ENCODE measurements at places on chromosomes 16 and 17.

DNA sequence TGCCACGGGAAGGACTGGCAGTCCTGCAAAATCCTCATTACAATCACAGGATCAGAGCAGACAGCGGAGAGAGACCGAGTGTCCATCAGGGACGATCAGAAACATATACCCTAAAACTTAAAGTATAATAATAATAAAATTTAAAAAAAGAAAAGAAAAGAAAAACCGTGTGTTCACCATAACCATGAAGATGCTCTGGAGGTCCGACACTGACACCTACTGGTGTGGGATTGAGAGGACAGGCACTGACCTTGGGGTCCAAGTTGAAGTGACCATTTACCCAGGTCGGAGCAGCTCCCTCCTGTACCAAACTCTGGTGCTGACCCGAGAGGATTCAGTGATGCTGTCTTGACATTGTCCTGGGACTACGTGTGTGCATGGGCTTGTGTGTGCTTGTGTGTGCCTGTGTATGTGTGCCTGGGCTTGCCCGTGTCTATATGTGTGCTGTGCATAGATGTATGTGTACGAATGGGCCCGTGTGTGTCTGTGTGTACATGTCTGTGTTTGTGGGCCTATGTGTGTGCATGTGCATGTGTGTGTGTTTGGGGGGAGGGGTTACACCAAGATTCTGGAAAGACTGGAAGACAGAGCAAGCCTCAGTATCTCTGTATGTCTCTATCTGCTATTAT is 10.0 kb upstream of the CD300LD start:
- DNase-seq: no peak

DNA sequence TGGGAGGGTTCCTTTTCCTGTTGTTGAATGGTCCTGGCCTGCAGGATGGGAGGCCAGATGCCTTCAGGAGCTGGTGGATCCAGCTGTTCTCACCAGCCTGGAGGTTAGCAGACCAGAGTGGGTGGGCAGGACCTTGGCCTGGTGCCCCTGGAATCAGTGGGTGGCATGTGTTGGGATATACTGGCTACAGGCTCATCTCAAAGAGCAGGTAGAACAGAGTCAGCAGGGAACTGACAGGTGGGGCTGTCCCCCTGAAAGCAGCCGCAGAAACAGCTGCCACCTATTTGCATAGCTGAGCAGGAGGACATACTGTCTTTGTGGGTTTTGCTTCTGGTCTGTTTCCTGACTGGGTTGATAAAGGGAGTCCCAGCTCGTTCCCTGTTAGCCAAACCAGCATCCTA is 144.1 kb downstream of the RAB11FIP4 start:
- no peak for DNase-seq

DNA sequence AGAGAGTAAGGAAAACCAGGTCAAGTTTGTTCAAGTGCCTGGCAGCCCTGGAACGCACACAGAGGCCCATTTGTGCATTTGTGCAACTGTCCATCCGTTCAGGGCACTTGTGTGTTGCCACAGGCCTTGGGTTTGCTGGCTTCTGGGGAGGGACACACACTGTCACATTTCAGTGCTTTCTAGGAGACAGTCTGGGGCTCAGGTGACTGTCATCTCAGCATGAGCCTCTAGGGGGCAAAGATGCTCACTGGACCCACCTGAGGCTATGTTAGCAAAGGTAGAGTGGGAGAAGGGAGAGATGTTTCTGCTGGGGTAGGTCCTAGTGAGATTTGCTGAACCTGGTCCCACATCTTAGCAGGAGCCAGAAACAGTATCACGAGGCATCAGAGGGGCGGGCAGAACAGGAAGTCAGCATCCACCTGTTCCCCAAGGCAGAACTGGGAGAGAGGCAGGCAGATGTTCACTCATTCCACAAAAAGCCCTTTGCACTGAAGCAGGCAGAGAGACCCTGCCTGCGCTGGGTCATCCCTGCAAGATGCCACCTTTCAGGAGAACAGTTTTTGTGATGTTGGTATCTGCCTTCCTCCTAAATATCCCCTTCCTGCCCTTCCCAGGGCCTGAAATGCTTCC is 48.5 kb downstream of the RAI1 start:
- DNase-seq: no peak

- no peak for DNase-seq
These were observed 24.6 kb upstream of the TNRC6C start for GRCh38 chr17:77933777-77934398.

DNA sequence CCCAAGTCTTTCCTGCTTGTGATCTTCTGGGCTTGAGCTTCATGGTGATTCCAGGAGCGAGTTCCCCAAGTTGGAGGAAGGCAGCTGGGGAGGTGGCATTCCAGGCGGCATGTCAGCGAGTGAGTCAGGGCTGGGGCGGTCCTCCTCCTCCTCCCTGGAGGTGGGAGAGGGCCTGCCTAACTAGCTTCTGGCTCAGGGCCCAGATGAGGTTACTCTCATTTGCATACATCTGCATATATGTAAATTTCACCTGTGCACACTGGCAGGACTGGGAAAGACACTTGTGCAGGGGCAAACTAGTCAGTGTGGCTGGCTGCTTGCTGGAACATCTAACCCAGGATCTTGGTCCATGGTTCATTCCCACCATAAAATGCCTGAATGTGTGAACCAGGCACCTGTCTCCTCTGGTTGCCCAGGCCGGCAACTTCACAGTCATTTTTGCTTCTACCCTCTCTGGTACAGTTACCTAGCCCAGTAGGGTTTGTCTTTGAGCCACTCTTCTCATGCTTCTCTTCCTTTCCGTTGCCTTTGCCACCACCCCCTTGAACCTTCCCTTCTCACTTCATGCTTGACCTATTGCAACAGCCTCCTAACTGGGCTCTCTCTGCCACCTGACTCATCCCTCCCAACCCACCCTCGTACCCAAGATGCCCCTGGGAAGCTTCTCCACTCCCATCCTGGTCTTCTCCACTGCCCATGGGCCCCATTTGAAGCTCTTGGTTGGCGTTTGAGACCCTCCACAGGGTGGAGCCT is 9.6 kb upstream of the DLX4 start:
- DNase-seq: no peak

DNA sequence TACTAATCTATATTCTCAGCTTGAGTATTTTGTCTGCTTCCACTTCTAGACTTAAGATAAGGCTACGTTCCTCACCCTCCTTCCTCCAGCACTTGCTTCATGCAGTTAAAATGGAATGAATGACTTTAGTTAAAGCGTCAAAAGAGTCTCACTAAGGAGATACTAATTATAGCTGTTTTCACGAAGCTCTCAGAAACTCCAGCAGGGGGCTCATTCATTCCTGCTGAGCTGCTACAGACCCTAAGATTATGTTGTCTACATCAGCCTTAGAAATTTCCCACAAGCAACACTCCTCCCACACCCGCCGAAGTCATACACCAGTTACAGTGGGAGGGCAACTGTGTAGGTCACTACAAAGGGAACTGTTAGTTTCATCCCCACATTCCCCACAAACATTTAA is 57.0 kb upstream of the KIFC3 start:
- no peak for DNase-seq

DNA sequence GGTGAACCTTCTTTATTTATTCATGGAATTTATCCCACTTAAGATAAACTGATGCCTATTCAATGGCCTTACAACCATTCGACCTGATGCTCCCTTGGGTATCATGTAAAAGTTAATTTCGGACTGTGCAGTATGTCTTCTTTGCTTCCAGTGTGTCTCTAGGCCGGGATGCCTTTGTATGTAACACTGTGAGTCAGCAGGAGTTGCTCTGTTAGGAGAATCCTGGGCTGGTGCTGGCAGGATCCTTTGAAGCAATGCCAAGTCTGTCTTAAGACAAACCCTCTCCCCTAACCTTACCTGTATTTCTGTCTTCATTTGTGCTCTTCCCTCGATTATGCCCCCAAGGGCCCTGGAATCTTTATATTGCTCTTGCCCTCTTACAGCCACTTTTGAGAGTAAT is 37.9 kb upstream of the ABCA8 start:
- peak; percentile 37 for DNase-seq

DNA sequence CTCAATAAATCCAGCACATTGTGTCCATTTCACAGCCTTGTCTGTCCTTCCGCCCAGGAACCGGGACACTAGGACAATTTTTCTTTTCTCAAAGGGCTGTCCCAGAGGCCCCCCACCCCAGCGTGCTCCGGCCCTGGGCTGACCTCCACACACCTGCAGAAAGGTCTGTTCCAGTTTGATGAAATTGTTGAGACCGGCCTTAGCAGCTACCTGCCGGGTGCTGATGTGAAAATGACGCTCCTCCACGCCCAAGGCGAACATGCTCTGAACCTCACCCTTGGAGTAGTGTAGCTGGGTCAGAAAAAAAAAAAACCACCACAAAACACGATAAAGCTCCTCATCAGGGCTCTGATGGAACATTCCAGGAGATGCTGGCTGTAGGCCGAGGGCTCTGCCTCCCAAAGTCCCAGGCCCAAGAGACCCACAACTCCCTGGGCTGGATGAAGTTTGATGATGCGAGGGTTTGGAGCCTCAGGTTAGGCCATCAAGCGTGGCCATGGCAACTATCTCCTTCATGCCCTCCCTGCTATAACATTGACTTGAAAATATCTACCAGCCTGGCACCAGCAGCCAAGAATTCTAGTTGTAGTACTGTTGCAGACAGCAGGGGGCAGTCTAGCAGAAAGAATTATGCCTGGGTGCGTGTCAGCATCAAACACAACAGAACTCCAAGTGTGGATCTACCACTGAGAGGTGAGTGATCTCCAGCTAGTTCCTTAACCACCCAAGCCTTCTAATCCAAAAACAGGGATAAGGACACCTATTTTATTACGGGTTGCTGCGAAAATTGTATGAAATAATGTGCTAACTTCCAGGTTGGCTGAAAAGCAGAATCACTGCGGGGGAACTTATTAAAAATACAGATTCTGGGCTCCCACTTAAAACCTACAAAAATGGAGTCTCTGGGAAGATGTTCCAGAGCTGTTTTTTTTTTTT is 62.1 kb downstream of the RMI2 start:
- peak; percentile 8 for DNase-seq

DNA sequence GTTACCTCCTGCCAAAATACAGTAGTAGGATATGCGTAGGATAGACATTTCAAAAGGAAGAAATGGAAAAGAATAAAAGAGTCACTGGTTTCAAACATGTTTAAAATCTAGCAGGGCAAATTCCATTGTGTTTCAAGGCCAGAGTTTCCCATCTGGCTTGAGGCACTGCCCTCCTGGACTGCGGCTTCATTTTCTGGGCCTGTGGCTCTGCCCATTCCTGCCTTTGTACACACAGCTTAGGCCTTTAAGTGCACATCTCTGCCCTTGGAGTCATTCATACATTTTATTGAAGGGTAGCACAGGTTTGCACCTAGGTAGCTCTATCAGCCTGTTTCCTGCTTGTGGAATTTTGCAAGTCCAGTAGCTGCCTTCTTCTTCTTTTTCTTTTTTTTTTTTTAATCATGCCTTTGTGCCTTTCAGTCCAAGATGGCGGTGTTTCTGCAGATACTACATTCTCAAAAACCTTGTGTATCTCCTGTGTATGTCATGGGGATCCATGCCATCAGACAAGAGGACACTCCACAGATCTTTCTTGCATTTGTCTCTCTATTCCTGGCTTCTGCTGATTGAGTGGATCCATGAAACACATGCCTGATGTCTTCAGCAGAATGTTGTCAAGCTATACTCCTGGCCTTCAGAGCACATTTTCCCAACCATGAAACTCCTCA is 282.9 kb downstream of the BCAS3 start:
- no peak for DNase-seq

GRCh38 chr17:58317421-58318064 is 11.1 kb downstream of the TSPOAP1 start:
- peak; percentile 81 for DNase-seq

GRCh38 chr17:67746704-67747571 is 29.2 kb downstream of the NOL11 start:
- no peak for DNase-seq

DNA sequence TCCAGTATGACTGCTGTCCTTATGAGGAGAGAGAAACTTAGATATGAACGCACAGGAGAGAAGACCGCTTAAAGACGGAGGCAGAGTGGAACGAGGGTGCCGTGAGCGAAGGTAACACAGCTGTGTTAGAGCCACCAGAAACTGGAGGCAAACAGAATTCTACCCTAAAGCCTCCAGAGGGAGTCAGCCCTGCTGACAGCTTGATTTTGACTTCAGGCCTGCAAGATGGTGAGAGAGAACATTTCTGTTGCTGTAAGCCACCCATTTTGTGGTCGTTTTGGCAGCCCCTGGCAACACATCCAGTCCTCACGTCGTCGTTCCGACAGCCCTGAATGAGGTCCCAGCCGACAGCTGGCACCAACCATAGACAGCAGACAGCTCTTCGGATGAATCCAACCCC is 2.8 kb upstream of the SPATA2L start:
- DNase-seq: no peak

- DNase-seq: no peak
These were observed 166.6 kb downstream of the PHKB start for GRCh38 chr16:47627721-47628120.

DNA sequence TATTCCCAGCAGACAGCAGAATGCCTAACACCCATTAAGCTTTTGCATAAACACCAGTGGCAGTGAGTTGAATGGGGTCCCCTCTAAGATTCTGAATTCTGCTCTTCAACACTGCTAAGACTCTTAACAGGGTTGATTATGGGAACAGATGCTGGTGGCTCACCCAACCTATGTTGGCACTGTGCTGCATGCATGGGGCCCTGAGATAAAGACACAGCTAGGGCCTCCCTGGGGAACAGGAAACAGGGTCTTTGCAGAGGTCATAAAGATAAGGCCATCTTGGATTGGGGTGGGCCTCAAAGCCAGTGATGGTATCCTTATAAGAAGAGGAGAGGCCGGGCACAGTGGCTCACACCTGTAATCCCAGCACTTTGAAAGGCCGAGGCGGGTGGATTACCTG is 190.8 kb downstream of the SLC39A11 start:
- DNase-seq: no peak

GRCh38 chr17:8740486-8740885 is 4.2 kb downstream of the CCDC42 start:
- no peak for DNase-seq

DNA sequence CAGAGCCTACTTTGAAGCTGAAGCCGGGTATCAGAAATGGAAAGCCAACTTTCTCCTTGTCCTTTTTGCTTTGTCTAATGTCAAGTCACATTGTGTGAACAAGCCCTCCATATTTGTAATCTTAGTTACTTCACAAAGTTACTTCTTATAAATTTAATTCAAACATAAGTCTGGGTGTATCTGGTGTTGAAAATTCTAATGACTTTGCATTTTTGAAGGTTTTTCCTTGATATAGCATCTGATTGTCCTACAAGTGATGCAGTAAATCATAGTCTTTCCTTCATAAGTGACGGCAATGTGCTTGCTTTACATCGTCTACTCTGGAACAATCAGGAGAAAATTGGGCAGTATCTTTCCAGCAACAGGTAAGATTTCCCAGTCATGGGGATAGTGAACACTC is 36.9 kb downstream of the OMG start:
- DNase-seq: no peak

All from epithelial cell of prostate (primary cell).